Nephron progenitor cell (in vitro differentiated cells): ENCODE measurements at places on chromosomes 4 and X.

GRCh38 chr4:70183940-70184246 is 11.6 kb upstream of the ODAM start:
- no peak for DNase-seq
- no peaks in the 10 kb centered on the region for H3K27me3 ChIP-seq
- H3K36me3 ChIP-seq, result no peaks in the 10 kb centered on the region
- H3K27ac ChIP-seq, result no peak overlapping the region

- H3K27me3 ChIP-seq, result peaks cover 10% of the 10 kb centered on the region
- no peaks in the 10 kb centered on the region for H3K36me3 ChIP-seq
Measured at GRCh38 chrX:150161193-150161592, 201.9 kb upstream of the MAMLD1 start.

GRCh38 chrX:54721424-54721823 is 76.6 kb downstream of the ITIH6 start:
- H3K27me3 ChIP-seq, result peaks cover 13% of the 10 kb centered on the region
- no peak for DNase-seq

- no peak overlapping the region for H3K27ac ChIP-seq
- DNase-seq, result no peak
- peaks cover 46% of the 10 kb centered on the region for H3K36me3 ChIP-seq
- H3K4me1 ChIP-seq, result no peaks in the 10 kb centered on the region
- no peaks in the 10 kb centered on the region for H3K27me3 ChIP-seq
Measured at GRCh38 chrX:74232859-74233258, 71.1 kb upstream of the ZCCHC13 start.
